ENCODE measurements at places on chromosomes 2 and 18.

GRCh38 chr2:145597809-145598208 lies 1077.9 kb upstream of the ZEB2 start:
- DNase-seq = no peak

DNA sequence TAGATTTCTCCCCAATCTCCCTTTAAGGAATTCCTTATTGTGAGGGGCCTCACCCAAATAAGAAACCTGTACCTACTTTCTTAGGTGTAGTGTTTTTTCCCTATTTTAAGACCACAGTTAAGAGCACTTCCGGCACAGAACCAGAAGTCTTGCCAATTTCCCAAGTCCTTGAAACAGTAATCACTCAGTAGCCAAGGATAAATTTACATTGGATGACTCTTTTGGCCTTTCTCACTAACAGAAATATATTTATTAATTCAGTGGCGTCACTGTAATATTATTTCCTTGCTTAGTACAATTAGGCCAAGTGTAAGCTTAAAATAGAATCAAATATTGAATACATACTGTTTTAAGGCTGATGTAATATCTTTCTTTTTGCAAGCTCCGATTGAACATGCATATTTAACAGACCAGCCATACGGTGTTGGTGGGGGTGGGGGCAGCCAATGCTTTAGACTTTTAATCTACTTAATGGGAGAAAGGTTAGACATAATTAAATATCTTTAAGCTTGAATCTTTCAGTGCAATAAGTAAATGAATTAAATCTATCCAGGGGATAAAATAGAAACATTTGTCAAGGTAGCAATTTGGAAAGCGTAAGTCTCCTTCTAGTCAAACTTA lies 50.8 kb upstream of the ITGA6 start:
- DNase-seq = no peak

- DNase-seq = no peak
These were observed 174.0 kb upstream of the GULP1 start for GRCh38 chr2:188117706-188118105.

DNA sequence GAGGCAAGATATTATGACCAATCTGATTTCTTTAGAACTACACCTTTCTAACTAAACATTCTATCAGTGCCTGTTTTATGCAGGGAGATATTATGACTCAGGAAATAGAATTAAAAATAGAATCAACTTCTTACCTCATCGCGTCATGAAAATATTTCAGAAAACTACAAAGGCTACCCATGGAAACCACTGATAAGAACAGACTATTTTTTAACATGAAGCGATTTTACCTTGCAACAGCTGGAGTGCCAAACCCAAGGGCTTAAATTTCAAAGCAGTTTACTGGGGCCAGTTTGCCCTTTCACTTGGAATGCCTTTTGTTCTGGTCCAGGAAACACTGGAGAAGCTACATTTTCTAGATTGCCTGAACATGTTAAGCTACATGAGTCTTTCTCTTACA lies 304.8 kb upstream of the CCDC68 start:
- no peak for DNase-seq

- peak; percentile 63 for DNase-seq
These were observed at the start of gene ARHGAP15 for GRCh38 chr2:143128681-143129580. Gene ARHGAP15, plus strand, starts transcription at chr2:143129419.

DNA sequence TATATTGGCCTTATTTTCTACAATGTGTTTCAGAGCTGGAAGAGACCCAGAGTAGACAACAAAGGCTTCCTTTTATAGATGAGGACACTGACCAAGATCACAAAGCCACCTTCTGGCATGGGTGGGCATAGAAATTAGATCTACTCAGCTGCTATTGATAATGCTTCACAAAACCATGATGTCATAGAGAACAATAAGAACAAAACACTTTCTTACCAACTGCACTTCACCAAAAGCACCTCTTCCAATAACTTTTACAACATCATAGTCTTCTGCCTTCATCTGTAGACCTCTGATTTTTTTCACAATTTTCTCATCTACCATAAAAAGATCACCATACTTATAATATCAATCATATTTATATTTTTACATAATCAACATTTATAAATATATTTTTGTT lies 58.1 kb downstream of the ROCK2 start:
- no peak for DNase-seq

DNA sequence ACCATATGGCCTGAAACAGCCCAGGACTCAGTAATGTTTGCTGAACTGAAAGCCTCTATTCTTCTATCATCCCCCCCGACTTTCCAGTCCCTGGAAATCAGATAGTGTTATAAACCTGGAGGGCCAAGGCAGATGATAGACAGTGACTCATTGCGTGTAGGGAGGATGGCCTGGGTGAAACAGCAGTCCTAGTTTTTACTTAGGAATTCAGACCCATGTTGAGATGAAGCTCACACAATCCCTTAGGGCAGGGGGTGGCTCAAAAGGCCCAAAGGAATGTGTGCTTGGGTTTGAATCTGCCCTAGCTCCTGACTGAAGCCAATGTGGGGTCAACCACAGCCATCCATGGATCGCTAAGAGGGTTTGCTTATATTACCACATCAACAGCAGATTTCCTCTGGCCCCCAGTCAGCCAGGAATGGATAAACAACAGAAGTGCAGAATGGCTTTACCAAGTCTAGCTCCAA lies 43.9 kb upstream of the STPG4 start:
- DNase-seq = no peak

- DNase-seq = no peak
These were observed 115.4 kb upstream of the ZNF521 start for GRCh38 chr18:25467226-25467987.

DNA sequence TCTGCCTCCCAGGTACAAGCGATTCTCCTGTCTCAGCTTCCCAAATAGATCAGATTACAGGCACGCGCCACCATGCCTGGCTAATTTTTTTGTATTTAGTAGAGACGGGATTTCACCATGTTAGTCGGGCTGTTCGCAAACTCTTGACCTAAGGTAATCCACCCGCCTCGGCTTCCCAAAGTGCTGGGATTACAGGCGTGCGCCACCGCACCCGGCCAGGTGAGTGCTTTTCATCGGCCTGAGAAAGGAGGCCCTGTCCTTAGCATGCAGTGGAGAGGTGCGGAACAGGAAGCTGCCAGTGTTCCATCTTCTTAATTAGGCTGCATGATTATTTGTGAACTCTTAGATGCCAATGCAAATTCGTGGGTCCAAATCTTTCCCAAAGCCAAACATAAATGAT lies 125.7 kb upstream of the THSD7B start:
- DNase-seq = no peak

- DNase-seq = no peak
These were observed 35.0 kb downstream of the LCLAT1 start for GRCh38 chr2:30482011-30482410.

Data from activated CD4-positive, alpha-beta T cell treated with anti-CD3 and anti-CD28 coated beads, Interleukin-2, amount 50 U/mL, for 1 hour (primary cell).